Right lung (tissue), 10 donors: ENCODE measurements at places on chromosomes 2 and 18.

DNA sequence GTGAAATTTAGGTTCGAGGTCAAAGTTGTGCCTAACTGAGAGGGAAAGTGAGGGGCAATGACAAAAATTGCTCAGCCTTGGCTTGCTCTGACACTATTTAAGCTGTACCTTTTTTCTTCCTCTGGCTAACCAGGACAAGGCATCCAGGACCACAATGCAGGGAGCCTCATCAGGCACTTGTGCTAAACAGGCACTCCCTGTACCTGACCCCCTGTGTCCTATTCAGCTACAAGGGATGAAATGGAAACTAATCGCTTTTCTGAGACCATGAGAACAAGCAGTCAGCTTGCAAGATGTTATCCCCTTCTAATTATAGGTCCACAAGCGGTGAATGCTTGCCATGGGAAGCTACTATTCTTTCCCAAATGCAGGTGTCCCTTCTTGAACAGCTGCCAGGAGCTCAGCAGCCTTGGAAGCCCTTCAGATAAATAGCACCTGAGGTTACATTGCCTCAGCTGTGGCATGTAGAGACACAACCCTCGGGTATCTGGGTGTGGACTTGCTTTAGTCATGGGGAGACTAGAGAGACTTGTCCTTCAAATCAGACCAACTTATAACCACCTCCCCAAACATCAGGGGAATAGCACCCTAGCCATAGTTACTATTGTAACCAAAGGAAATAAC is 19.1 kb upstream of the ITGA6 start:
- DNase-seq, result no peak

DNA sequence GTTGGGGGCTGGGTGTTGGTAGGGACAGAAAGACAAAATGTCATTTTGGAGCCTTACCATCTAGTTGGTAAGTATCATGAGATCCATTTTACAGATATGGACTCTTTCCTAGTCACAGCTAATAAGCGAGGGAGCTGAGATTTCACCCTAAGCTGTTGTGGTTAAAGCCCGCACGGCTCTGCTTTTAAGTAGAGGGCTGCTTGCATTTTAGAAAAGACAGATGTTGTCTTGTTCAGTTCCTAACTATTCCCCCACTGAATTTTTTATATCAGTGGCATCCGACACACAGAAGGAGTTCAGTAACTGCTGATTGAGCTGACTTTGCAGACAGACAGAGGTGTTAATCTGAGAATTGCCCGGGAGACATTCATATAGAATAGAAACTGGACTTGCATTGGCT is 3.7 kb downstream of the QPCT start:
- DNase-seq, result no peak

DNA sequence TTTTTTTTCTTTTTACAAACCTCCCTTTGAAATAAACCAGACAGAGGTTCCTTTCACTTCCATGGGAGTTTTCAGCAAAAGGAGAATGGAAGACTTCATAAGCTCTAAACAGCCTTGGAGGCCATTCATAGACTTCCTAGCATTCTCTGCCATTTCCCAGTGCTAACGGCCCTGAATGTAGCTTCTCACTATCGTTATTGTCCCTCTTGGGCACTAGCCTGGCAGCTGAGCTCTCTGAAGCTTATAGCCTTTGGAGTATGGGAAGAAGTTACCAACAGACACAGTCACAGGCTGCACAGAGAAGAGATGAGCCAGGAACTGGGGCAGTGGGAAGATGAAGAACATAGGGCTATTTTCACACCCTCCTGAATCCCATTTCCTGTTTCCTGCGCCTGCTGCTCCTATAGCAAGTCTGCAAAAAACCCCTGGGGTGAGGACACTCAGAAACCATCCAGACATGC is 29.1 kb upstream of the EPC2 start:
- DNase-seq, result no peak

DNA sequence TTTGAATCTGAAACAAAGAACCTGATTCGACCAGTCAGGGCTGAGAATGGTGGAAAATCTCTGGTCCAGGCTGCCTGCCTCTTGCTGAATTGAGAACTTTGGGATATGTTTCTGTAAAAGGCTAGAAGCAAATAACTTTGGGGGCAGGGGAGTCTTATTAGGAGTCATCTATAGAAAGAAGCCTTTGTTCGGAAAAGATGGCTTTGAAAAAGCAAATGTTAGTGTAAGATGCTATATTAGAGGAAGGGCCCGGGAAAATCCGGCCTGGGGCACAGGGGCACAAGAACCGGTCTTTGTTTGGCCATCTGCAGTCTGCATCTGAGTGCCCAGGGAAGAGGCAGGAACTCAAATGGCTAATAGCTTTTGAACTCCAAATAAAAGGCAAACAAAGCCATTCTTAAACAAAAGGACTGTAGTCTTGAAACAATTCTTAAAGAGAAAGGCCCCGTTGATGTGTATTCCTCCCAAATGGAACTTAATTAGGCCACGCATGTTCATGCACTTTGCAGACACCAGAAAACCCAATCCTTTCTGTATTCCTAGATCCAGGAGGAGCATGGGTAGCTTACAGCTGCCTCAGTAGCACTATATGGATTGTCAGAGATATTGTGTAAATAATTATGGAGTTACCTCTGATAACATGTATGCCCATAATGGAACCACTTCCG is 180.0 kb upstream of the ARL4C start:
- DNase-seq, result no peak

- no peak for DNase-seq
Measured at GRCh38 chr2:96485751-96486651, 19.2 kb downstream of the NEURL3 start.
